Panc1 (cell line): ENCODE measurements at places on chromosomes 1 and 21. TPM values are rescaled to one million over a fixed set of nuclear protein-coding genes. Genes with fewer than 3 reads are reported as not detected.
A peak's percentile ranks its signal among the peaks of the same experiment; 100 is the strongest.

DNA sequence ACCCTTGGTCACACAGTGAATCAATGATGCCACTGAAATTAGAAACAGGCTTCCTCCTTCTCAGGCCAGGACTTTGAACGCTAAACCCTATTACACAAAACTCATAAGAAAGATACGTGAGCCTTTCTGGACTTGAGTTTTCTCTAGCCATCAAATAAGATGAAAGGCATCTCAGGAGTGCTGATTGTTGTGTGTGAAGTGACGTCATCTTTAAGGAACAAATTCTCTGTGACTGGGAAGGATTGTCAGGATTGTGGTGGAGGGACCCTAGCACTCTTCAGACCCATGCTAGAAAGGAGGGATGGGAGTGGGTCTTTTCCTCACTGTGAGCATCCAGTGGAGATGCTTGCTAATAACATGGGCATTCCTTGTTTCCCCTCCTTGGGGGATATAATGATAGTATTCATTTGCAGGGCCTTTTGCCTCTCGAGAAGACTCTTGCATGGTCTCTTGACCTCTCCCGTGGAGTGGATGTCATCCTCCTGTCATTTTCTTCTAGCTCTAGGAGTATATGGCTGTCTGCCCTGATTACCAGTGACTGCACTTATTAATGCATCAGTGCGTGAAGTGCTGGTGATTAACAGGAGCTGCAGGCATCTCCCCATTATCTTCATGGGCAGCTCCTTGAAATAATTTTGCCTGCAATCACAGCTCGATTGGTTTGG is 39.9 kb downstream of the SPATA46 start:
- DNase-seq = no peak

DNA sequence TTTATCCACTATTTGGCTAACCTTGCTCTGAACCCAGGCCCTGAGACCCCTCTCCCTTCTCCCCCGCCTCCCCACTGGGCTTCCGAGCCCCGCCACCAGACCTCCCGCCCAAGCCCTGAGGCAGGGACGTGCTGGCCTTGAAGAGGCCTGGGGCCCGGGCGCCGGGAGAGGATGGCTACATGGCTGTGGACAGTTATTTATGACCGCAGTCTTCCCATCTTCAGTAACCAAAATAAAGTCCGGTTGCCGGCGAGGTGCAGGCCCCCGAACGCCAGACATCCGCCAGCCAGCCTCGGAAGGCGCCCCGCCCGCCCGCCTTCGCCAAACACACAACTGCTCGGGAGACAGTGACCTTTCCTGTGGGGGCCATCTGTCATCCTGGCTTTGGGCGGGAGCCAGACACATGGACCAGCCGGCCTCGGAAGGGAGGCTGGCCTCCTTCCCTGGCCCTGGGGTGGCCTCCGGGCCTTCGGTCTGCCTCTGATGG is 69.0 kb downstream of the DHRS3 start:
- DNase-seq = no peak

GRCh38 chr1:247373721-247374141 is 42.1 kb upstream of the ZNF496 start:
- no peak for DNase-seq

DNA sequence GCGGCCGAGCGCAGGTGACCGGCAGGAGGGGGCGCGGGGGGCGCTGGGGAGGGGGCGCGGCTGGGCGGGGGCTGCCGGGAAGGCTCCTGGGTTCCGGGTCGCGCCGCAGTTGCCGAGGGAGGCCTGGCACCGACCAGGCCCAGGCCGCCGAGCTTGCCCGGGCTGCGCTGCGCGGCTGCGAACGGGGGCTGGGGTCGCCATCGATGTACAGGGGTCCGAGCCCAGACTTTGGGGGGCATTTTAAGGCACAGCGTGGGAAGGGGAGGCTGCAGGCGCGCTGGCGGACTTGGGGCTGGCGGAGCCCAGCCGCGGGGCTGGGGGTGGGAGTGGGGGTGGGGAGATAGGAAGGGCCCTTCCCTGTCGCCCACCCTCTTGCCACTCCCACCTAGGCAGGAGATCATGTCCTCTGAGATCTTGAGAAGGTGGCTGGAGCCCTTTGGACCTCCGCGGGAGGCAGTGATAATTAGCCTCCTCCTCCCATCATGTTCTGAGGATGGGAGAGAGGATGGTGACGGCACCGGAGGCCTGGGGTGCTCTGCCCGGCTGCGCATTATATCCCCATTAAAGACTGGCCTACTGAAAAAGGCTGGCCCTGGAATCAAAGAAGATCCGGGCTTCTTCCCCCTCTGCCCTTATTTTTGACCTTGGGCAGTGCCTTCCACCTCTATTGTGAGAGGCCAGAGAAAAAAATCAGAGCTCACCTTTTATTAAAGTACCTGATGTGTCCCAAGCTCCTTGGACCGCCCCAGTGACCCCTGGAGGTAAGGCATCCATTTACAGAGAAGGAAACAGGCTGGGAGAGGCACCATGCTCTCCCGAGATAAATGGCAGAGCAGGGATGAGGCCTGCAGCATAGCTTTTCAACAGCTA is 497 bp downstream of the FBXO44 start:
- DNase-seq = no peak

GRCh38 chr21:33374450-33375096 is 28.6 kb upstream of the IFNGR2 start:
- DNase-seq = peak; percentile 25

DNA sequence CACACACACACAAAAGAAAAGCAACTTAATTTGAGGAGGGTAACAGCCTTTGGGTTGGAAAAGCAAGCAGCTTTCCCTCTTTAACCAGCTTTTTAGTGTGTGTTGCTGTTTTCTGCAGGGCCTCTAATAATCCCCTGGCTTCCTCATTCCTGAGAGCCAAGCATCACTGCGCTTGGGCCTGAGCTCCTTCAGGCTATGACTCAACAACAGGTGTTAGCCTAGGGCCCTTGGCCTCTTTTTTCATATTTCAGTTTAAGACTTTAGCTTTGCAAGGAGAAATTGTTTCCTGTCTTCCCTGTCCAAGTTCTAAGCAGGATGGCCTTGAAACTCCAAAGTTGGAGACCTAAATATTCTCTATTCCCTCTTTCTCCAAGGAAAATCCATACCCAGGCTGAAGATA is 26.2 kb upstream of the SNX27 start:
- DNase-seq = no peak

GRCh38 chr1:78291872-78292271 is 198.9 kb upstream of the PTGFR start:
- DNase-seq = no peak

Gene SHISA4
- total RNA-seq = 38.2 TPM

DNA sequence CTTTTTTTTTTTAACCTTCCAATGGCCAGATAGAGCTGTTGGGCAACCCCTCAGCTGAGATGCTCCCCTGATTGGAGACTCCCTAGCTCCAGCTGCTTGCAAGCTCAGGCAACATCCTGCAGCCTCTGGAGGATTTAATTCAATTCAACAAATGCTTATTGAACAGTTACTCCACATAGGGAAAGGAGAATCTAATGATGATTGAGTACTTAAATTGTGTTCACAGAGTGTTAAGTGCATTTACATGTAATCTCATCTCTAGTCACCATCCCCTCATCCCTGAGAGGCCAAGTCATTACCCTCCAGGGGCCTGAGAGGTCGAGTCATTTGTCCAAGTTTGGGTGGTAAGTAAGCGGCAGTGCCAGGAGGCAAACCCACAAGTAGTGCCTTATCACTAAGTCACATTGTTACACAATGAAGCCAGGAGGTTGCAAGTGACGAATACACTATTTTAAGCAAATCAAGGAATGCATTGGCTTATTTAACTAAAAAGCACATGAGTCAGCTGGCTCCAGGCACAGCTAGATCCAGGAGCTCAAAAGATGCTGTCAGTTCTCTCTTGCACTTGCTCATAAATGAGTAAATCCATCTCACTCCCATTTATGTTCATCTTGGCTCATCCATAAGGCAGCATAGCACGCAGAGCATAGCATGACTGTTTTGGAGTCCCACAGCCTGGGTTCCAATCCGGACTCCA is 64.3 kb downstream of the OPTC start:
- peak; percentile 81 for DNase-seq

GRCh38 chr21:27480841-27481261 is 514.0 kb upstream of the ADAMTS5 start:
- DNase-seq = no peak

Gene PODN
- 0.23 TPM for total RNA-seq

Gene GNL2
- total RNA-seq = 73.4 TPM

DNA sequence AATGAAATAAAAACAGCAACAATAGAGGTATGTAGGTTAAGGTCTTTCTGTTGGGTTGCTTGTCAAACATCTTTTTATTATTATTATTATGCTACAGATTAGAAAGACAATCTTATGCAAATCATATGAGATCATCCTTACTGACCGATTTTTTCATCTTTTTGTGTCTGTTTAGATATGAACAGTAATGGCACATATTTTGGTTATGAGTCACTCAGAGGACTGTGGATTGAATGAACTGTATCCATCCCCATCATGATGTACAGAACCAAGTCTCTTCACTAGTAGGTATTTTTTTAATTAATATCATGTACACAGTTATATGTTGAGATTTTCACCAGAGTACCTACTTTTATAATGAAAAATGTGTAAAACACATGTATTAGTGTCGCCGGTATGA is 159.1 kb downstream of the CHRM3 start:
- DNase-seq = no peak

Gene PTPN7
- 0.33 TPM for total RNA-seq

Gene AMY2A
- total RNA-seq = 0.28 TPM

Gene KISS1
- total RNA-seq = not detected

Gene TTC22
- 0.10 TPM for total RNA-seq

Gene MMEL1
- total RNA-seq = 0.46 TPM

Gene SAMD13
- total RNA-seq = 2.2 TPM

DNA sequence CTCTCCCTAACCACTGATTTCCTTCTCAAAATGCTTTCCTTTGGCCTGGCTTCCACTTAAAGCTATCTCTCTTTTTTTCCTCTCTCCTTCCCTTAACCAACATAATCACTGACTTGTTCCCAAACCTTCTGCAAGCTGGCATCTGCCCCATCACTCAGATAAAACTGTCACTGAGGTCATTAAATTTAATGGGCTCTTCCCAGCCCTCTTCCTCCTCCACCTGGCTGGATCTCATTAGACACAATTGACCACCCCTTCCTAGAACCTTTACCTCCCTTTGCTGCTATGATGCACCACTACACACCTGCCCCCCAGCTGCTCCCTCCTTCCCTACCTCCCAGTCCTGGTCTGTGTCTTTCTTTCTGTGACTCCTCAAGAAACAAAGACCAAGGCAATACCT is 44.0 kb upstream of the GJB5 start:
- DNase-seq = no peak

DNA sequence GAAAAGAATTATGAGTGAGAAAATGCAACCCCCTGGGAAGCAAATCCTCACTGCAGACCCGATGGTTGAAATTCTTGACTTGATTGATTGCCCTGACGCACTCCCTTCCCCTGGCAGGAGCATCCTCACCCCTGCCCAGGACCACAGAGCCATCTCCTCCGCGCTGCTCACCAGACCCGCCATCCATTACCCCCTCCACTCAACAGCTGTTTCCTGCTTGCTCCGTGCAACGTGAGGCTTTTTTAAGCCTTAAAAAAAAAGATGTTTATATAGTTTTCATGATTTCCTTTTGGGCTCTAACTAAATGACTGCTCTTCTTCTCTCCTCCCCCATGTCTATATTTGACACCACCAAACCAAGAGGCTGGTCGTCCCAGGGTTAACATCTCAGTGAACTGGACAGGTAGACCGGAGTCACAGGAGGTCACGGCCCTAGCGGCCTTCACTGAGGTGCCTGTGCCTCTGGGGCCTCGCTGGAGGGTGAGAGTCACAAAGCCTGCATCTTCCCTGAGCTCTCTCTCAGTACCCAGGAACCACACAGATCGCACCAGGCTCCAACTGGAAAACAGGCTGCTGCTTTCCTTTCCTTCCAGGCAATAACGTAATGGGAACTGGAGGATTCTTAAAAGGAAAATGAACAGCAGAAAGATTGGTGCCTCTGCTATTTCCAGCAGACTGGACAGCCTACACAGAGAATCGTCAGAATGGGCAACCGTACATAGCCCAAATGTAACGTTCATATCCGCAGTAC is 49.8 kb downstream of the ZBTB18 start:
- DNase-seq = no peak

- DNase-seq = no peak
These were observed 52.5 kb upstream of the FBXO28 start for GRCh38 chr1:224061436-224061835.

GRCh38 chr1:15207031-15207828 is 39.8 kb upstream of the FHAD1 start:
- DNase-seq = no peak

- no peak for DNase-seq
These were observed 126.8 kb downstream of the ITSN1 start for GRCh38 chr21:33769057-33769456.

Gene LCE3D
- not detected for total RNA-seq

Gene LIN28A
- total RNA-seq = 0.64 TPM

DNA sequence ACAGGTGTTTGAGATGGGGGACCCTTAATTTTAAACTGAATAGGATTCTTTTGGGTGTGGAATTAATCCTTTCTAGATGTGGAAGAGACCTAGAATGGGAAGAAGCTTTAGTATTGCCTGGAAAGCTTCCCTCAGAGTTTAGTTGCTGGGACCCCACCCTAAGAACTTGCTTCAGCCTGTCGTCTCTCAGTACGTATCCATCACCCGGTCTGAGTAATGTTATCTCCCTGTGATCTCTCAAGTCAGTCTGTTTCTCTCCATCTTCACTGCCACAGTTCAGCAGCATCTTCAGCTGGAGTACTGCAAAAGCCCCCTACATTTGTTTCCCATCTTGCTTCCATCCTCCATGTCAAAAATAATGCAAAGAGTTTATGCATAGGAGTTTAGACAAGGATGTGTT is 28.9 kb downstream of the CNST start:
- DNase-seq = no peak

GRCh38 chr1:25735956-25736529 is 64.0 kb upstream of the SELENON start:
- no peak for DNase-seq

Gene CRABP2
- 1,115 TPM for total RNA-seq

Gene CELA3B
- total RNA-seq = 3.4 TPM

DNA sequence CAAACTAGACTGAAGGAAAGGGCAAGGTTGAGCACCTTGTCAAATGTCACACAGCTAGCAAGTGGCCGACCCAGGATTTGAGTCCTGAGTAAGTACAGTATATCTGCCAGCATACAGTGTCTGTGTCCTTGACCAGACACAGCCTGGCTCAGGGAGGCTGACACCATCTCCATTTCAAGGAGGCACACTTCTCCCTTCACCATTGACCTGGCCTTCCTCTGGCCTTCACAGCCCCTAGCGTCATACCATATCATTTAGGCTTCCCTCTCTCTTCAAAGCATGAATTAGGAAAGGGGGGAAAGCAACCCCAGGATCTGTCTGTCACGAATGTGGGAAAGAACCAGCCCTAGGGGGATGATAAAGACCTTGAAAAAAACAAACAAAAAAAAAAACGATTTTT is 155.6 kb downstream of the PLPP3 start:
- DNase-seq = no peak
